HCEC 1CT (cell line): ENCODE measurements at places on chromosomes 7 and 10.

GRCh38 chr7:76386691-76387260 is 22.7 kb downstream of the SSC4D start:
- peak; percentile 7 for DNase-seq

DNA sequence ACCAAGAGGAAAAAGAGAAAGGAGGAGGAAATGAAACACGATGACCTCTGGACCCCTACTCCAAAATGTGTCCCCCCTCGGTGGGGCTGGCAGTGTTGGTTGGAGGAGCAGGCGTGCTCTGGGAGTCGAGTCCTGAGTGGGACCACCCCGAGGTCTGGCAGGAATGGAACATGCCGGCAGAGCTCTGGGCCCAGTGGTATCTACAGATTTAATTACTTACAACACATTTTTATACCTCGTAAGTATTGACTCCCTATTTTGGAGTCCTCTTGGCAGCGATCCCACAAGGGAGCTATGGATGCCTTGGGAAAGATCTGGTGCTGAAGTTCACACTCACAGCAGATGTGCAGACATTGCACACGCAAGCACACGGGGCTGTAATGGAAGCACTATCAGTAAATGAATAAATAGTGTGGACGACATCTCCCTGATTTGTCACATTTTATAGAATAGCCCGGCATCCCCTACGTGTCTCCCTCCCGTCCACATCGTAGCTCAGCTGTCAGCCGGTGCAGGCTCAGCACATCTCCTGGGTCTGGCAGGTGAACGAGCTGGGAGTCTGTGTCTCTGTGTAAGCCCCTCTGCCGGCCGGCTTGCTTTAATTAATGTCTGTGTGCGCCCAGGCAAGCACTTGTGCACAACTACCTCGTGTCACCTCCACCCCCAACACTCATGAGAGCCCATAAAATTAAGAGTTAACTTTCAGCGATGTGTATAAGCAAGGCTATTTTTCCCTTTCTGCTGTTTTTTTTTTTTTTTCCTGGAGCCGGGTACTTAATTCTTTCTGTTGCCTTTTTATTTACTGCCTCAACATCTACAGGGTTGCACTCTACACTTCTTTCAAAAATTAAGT is 603.2 kb downstream of the LRMDA start:
- no peak for DNase-seq

GRCh38 chr7:116139007-116139406 is 71.3 kb upstream of the TES start:
- DNase-seq = no peak

- no peak for DNase-seq
Observed at GRCh38 chr7:25988640-25989039, 163.4 kb upstream of the NFE2L3 start.

DNA sequence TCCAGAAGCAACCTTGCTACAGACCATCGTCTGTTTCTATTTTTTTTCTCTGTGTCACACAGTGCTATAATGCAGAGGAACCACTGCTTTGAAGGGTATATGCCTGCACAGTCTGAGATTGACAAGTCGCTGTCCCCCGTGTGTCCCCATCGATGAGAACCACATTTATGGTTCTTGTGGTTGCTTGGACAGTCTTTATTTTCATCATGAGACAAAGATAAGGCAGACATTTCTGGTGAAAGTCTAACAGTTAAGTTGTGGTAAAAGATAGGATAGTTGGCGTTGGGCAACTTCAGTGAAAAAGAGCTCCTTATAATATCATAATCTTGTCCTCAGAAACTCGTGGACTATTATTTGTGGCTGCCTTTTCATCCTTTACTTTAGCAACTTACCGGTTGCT is 6.3 kb upstream of the AKR1E2 start:
- DNase-seq = no peak

- no peak for DNase-seq
Observed at GRCh38 chr7:65225422-65226006, 148.1 kb upstream of the ZNF92 start.

- no peak for DNase-seq
Observed at GRCh38 chr7:156492170-156492569, 148.4 kb upstream of the RNF32 start.

- no peak for DNase-seq
Observed at GRCh38 chr7:140698477-140698876, 2.0 kb downstream of the NDUFB2 start.

GRCh38 chr10:12720217-12720981 is 281.1 kb downstream of the CCDC3 start:
- peak; percentile 45 for DNase-seq

GRCh38 chr7:30556840-30557239 is 37.8 kb upstream of the GARS1 start:
- DNase-seq = no peak

- DNase-seq = no peak
Observed at GRCh38 chr7:67343572-67343971, 346.9 kb downstream of the TYW1 start.

GRCh38 chr7:81525841-81526240 is 244.0 kb downstream of the HGF start:
- no peak for DNase-seq

GRCh38 chr7:134724606-134725005 is 54.8 kb upstream of the CALD1 start:
- peak; percentile 53 for DNase-seq

- DNase-seq = no peak
Observed at GRCh38 chr7:150432915-150433892, 17.2 kb upstream of the GIMAP8 start.
